Ecto neural progenitor cell (in vitro differentiated cells): ENCODE measurements at places on chromosomes 12 and 14.

DNA sequence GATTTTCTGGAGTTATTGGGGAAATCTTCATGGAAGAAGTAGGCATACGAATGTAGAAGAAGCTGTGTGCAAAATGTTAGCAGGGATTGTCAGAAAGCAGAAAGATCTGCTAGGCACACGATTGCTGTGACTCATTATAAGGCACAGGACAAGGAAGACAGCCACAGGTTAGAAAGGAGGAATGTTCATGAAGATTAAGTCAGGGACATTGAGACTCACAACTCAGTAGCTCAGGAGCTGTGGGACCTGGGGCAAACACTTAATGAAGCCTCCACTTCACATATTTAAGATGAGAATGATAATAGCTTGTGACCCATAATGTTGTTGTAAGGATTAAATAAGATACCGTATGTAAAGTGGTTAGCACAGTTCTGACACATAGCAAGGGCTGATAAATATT lies 26.6 kb upstream of the RTRAF start:
- DNase-seq, result no peak

GRCh38 chr14:29310757-29311156 lies 544.2 kb downstream of the FOXG1 start:
- no peak for DNase-seq

DNA sequence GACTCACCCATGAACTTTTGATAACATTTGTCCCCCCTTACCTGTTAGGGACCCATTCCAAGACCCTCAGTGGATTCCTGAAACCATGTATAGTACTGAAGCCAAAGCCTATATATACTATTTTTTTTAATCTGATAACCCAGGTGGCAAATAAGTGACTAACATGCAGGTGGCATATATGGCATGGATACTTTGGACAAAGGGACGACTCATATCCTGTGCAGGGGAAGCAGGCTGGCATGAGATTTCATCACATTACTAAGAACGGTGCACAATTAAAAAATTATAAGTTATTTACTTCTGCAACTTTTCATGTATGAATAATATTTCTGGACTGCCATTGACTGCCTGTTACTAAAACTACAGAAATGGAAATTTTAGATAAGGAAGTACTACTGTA lies 880.1 kb upstream of the FBXO33 start:
- no peak for DNase-seq

GRCh38 chr12:7374423-7375144 lies 69.4 kb downstream of the CD163L1 start:
- DNase-seq, result peak; percentile 66

DNA sequence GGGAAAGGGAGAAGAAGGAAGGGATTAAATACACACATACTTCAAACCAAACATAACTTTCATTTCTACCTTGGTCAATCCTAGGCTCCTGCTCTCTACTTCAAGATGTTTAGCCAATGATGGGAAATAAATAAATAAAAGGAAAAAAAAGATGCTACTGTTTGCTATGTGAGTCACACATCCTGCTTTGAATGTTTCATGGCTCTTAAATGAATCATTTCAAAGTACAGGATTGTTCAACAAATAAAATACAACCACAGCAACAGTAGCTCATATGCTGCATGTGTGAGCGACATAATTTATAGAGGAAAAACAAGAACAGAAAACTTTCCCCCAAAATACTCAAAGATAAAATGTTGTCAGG lies 54.3 kb upstream of the NPFF start:
- no peak for DNase-seq

GRCh38 chr12:3009780-3010179 lies 50.6 kb downstream of the TEAD4 start:
- no peak for DNase-seq

DNA sequence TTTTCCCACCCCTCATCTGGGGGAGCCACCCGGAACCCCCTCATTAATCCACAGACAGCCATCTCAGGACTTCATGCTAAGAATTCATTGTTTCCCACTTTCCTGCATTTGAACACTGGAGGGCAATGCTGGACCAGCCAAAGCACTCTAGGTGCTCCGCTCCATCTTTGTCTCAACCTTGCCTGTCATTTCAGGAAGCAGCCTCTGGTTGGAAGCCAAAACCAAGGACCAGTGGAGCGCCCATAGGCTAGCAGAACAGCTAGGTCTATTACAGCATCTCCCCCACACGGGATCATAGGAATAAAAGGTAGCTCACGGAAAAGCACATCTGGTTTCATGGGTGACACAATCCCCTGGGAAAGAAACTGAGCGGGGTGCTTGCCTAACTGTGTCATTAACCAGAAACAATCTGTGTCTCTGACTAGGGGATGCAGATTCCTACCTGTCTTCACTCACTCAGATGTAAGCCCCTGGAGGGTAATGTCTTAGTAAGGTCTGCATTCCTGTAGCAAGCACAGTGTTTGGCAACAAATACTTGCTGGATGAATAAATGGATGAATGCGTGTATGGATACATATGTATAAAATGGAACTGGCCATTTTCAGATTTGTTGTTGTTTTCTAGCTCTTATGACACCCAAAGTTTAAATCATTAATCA lies 197.0 kb downstream of the DAD1 start:
- DNase-seq, result peak; percentile 65

DNA sequence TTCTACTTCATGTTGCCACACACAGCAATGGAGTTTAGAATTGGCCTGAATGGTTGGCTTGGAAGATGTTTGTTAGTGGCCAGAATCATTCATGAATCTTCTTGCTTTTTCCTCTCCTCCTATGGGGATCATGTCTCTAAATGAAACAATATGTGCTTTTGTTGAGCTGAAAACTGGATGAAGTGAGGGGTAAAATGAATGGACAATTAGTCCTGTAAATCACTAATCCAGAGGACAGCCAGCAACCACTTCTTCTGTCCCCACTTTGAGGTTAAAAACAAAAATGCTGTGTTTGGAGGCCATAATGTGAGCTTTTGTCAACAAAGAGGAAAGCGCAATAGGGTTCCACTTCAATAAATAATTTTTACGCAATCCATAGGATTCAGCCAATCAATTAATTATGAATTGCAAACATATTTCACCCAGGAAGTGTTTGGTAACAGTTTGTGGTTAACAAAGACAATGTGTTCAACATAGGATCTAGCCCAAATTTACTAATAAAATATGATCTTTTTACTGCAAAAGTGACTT lies 30.3 kb upstream of the AMIGO2 start:
- DNase-seq, result no peak

DNA sequence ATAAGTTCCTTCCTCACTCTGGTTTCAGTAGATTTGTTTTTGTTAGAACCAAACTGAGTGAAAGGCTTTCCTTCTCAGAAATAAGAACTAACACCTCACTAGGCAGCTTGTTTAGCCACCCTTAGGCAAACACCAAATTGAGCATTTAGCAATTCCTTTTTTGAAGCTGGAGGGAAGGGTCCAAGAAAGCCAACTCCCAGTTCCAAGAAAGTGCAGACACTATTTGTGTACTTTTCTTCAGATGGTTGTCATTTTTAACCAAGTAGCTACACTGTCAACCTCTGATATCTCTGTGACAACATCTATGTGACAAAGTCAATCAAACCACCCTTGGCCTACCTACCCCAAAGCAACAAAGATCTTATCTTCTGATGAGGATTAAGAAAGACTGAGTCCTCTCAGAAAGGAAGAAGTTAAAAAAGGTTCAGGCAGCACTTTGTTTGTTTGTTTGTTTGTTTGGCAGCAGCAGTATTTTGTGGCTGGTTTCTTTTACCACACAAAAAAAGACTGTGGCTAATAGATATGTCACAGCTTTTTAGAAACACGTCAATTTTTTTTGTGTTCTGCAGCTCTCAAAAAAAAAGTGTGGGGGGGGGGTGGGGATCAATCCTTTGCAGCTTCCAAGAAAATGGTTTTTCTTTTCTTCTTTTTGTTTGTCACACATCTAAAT lies 203.8 kb downstream of the CRADD start:
- DNase-seq, result no peak
